ENCODE measurements at places on chromosomes 5 and 9. TPM values are rescaled to one million over a fixed set of nuclear protein-coding genes. Genes with fewer than 3 reads are reported as not detected.

Gene PDZD2
- total RNA-seq: under 0.01 TPM

Gene ANKRA2
- 23.8 TPM for total RNA-seq

Gene EQTN
- total RNA-seq: not detected

Gene CDC14B
- total RNA-seq: 15.5 TPM

Gene GDA
- not detected for total RNA-seq

Gene LRRC19
- total RNA-seq: not detected

Gene GIN1
- total RNA-seq: 8.9 TPM

Gene SUSD1
- 37.4 TPM for total RNA-seq

Gene IFNA21
- total RNA-seq: not detected

Gene FYB1
- not detected for total RNA-seq

Gene TRPM3
- under 0.01 TPM for total RNA-seq

Gene CRAT
- total RNA-seq: 50.4 TPM

Gene GADD45G
- 1.8 TPM for total RNA-seq

Gene SH3RF2
- 7.7 TPM for total RNA-seq

Gene MRPL36
- 30.1 TPM for total RNA-seq

Gene MCC
- total RNA-seq: 95.9 TPM

Gene COL5A1
- total RNA-seq: 1,941 TPM

Gene WWC1
- 1.2 TPM for total RNA-seq

Gene FOXD4L6
- total RNA-seq: 0.37 TPM

Gene FRMD3
- total RNA-seq: 0.32 TPM

Data from smooth muscle cell of the umbilical artery (primary cell).